ENCODE measurements at places on chromosomes 5 and 9. TPM values are rescaled to one million over a fixed set of nuclear protein-coding genes. Genes with fewer than 3 reads are reported as not detected.

The ZNF367 gene
- total RNA-seq, result 14.6 TPM

The PDLIM4 gene
- 8.9 TPM for total RNA-seq

The GNPDA1 gene
- 52.4 TPM for total RNA-seq

The AFF4 gene
- total RNA-seq, result 81.0 TPM

The IL7R gene
- total RNA-seq, result 7.7 TPM

The GPSM1 gene
- 48.5 TPM for total RNA-seq

The KIF4B gene
- 0.79 TPM for total RNA-seq

The RASGRF2 gene
- total RNA-seq, result 8.4 TPM

The PRLR gene
- not detected for total RNA-seq

The HACD4 gene
- total RNA-seq, result 0.26 TPM

The LOX gene
- total RNA-seq, result 3.6 TPM

The CARD6 gene
- total RNA-seq, result 8.9 TPM

The RAB14 gene
- 71.9 TPM for total RNA-seq

The GRXCR2 gene
- total RNA-seq, result not detected

The SLC1A1 gene
- total RNA-seq, result 8.5 TPM

The CCL27 gene
- total RNA-seq, result not detected

The PIK3R1 gene
- 57.9 TPM for total RNA-seq

The SLC22A4 gene
- total RNA-seq, result 0.99 TPM

The ENTPD2 gene
- not detected for total RNA-seq

The DIRAS2 gene
- total RNA-seq, result not detected

The NINJ1 gene
- 9.2 TPM for total RNA-seq

The PCDHGA3 gene
- 0.85 TPM for total RNA-seq

The WDR38 gene
- not detected for total RNA-seq

The ZNF658 gene
- total RNA-seq, result 3.5 TPM

The TAS2R1 gene
- not detected for total RNA-seq

The SPATA31D4 gene
- total RNA-seq, result not detected

The TICAM2 gene
- 1.3 TPM for total RNA-seq

The TSC1 gene
- total RNA-seq, result 42.5 TPM

The FOXI1 gene
- not detected for total RNA-seq

The SLC23A1 gene
- total RNA-seq, result not detected

The IFNA13 gene
- not detected for total RNA-seq

The TMEM267 gene
- total RNA-seq, result 9.7 TPM

The GPR150 gene
- total RNA-seq, result 0.13 TPM

The C5orf52 gene
- not detected for total RNA-seq

The PAM gene
- 190 TPM for total RNA-seq

The TMEFF1 gene
- total RNA-seq, result 19.1 TPM

The ACOT12 gene
- not detected for total RNA-seq

The IL3 gene
- not detected for total RNA-seq

The STC2 gene
- 21.4 TPM for total RNA-seq

The PCDHA9 gene
- 0.37 TPM for total RNA-seq

The IL9 gene
- not detected for total RNA-seq

The TEX53 gene
- total RNA-seq, result not detected

The FOXD4L3 gene
- not detected for total RNA-seq
